ENCODE measurements at places on chromosomes 12 and 14. TPM values are rescaled to one million over a fixed set of nuclear protein-coding genes. Genes with fewer than 3 reads are reported as not detected.

DNA sequence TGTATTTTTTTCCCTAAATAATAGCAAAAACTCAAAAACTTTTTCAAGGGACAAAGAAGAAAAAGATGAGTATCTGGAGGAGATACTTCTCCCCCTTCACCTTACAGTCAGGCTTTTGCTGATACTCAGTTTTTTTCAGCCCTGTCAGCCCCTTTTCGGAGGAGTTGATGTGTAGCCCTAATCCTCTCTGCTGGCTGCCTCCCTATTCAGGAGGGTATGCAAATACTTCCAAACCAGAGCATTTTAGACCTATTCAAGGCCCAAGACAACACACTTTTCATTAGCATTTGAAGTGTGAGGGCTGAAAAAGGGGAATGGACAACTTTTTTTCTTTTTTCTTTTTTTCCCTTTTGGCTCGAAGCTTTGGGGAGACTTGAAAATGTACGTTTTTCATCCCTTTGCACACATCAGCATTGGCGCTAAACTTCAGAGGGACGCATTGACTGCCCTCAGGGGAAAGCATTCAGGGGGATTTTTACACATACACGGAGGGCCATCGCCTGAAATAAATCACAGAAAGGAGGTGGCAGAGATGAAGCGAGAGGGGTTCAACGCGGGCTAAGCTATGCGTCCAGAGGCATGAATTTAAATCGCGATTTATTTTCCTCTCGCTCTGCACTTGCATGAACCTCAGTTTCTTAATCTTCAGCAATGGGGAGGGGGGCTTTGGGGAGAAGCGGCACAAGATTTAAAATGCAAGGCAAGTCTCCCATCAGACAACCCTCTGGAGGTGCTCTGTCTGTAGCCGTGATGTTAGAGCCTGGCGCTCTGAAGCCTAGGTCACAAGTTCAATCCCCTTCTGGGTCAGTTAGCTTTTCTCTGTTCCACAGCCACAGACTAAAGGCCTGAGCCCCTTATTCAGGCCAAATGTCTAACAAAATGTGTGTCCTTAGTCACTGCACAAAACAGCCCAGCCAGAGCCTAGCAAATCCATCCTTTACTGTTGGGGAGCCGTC lies 86.3 kb downstream of the ASCL1 start:
- peak; percentile 82 for DNase-seq

DNA sequence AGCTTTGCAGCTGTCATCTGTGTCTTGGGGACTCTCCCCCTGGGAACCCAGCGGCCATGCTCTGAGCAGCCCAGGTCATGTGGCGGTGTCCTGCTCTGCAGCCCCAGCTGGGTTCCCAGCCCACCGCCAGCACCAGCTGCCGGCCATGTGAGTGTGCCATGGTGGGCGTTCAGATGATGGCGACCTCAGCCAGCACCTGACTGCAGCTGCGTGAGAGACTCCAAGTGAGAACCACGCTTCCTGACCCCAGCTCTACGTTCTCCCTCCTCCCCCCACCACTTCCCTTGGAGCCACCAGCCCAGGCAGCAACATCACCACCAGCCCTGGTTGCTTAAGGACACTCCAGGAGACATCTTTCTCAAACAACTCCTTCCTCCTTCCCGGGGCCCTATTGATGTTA lies 68.8 kb downstream of the SLC24A4 start:
- no peak for DNase-seq

- peak; percentile 77 for DNase-seq
These were observed 4.2 kb upstream of the BAZ2A start for GRCh38 chr12:56634242-56634836.

DNA sequence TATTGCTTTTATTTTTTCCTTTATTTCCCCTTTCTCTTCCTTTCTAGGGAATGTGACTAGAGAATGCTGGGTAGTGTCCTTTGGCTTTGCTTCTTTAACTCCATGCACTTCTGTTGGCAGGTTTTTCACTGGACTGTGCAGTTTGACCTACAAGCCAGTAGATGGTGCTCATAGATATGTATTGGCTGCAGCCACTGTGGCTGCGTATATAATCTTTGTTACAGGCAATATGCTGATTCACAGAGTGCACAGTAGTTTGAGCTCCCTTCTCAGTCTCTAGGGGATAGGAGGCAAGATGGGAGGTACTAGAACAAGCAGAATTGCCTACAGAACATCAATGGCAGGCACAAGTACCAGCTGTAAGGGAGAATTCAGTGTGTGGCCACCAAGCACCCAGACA lies 503.5 kb downstream of the LRFN5 start:
- peak; percentile 55 for DNase-seq

DNA sequence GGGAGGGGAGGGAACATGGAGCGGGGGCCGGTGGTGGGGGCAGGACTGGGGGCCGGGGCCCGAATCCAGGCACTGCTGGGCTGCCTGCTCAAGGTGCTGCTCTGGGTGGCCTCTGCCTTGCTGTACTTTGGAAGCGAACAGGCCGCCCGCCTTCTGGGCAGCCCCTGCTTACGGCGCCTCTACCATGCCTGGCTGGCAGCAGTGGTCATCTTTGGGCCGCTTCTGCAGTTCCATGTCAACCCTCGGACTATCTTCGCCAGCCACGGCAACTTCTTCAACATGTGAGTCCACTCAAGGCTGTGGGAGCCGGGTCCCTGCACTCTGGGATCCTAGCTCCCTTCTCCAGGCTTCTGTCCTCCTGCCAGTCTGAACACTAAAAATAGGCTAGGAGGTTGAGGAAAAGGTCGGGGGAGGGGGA lies 1.1 kb downstream of the FITM1 start:
- no peak for DNase-seq

GRCh38 chr14:38098074-38098836 lies 109.4 kb upstream of the SSTR1 start:
- DNase-seq, result no peak

DNA sequence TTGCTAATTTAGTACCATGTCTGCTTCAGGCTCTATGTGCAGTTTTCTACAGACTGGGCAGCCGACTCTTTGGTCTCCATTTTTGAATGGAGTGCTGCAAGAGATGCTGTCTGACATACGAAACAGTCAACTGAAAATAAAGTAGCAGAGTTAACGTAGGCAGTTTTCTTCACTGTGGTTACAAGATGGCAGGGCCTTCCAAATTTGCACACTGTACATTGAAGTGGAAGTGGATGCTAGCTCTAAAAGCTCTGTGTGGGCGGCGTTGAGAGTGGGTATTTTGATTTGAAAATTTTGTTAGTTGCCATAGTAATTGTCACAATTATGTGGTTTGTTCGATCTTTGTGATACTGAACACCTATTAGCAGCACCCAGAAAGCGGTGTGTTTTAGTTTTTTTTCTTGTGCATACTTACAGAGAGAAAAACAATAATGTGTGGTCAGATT lies 154.9 kb upstream of the ATP2B1 start:
- no peak for DNase-seq

DNA sequence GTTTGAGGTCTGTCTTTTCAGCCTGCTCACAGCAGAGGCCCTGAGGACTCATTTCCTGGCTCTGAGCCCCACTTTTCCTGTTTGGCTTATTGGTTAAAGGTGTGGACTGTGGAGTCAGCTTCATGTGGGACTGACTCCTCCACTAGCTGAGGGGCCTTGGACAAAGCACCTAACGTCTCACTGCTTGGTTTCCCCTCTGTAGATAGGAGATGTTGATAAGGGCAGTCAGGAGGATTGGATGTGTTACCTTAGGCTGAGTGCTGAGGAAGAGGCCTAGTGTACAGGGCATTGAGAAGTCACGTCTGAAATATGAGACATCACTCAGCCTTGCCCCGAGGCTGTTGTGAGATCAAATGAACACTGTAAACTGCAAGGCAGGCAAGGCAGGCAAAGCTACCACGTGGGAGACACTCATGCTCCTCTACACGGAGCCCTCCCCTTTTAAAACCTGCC lies 27.1 kb upstream of the TCL1A start:
- no peak for DNase-seq

- peak; percentile 91 for DNase-seq
These were observed at the start of gene GCH1 for GRCh38 chr14:54902521-54903420. GCH1 (minus strand) TSS chr14:54902826; CDS start chr14:54902663, 163 bp downstream.

DNA sequence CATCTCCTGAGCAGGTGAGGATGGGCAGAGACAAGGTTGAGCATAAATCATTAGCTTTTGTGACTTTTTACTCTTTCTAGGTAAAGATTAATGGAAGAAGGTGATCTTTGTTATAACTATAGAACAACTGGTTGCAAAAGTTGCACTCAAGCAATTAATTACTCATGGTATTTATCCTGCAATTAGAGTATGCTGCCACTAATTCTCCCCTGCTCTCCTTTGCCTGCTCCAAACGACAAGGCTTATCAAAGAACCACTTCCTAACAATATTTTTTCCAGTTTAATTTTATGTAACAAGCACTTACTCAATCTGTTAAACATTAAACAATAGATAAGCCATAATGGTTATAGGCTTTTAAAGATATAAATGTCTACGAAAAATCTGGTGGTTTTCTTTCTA lies 189.9 kb upstream of the PELI2 start:
- DNase-seq, result no peak

DNA sequence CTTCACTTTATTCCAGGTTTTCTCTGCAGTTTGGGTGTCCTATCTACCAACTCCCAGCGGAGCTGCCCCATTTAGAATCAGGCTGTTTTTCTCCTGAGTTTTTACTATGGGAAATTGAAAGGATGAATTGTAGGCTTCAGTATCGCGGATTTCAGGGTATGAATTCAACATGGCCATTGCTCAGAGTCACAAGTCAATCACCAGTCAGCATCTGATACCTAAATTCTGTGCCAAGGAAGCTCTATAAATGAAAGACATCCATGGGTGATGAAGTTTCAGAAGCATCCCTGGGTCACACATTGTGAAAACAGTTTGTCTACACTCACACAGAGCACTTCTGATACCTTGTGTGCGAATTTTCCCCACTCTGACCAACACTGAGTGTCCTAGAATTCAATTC lies 35.8 kb upstream of the YY1 start:
- no peak for DNase-seq

DNA sequence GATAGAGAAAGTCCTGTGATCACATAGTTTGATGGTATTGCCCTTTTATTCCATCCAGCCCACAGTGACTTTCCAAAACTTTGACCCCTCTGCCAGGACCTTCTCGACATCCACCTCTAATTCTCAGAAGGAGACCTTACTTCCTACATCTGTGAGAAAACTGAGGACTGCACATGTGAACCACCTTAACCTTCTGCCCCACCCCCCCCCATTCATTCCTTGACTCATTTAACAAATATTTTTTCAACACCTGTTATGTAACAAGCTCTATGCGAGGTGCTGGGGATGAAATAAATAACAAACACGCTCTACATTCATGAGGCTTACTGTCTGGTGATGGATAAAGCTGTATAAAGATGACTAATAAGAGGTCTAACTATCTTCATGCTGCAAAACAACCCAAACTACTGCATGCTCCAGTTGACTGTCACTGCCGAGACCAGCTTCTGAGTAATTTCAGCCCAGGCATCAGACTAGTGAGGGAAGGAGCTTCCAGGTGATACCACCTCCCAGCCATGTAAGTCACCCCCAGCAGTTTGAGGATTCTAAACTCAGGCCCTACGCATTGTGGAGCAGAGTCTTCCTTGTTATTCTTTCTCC lies 1.9 kb upstream of the HAL start:
- DNase-seq, result no peak

- no peak for DNase-seq
These were observed 107.0 kb downstream of the PTPRO start for GRCh38 chr12:15429262-15429661.

- DNase-seq, result no peak
These were observed 127.8 kb upstream of the PTPRQ start for GRCh38 chr12:80316222-80316621.

DNA sequence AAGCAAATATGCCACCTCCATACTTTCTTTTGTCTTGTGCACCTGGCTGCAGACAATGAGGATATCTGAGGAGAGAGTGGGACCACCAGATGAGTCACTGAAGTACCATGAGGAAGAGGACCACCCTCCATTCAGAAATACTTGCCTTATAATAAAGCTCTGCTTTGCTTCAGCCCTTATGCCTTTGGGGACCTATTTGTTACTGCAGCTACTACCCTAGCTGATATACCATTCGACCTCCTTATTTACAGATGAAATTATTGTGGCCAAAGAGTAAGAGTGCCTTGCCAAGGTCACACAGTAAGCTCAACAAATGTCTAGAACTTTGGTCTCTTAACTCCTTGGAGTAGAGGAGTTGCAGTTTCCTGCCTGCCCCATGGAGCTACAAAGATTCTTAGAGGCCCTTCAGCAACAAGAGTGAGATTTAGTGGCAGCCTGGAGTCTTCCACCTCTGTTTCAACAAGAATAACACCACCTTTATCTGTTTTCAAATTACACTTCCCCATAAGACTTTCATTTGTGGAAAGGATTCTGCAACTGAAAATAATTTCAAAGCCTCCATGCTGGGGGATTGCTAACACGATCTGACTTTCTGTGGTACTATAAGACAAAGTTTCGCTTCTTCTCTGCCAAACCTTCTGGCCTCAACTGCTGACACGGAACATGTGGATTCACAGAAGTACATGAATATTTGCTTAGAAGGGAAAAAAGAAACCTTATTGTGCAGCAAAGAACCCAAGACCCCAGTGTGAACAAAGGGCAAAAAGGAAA lies 3.6 kb downstream of the CMKLR1 start:
- no peak for DNase-seq

DNA sequence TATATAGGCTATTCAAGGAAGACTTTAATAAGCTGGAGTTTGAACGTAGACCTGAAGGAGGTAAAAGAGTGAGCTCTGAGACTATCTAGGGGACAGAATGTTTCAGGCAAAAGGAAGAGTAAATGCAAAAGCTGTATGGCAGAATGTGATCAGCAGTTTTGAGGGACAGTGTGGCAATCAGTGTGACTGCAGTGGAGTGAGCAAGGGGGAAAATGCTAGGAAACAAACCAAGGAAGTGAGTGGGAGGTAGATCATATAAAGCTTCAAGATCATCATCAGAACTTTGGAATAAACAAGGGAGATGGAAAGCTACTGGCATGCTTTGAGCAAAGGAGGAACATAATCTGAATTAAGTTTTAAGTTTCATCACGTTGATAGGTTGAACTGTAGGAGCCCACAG lies 67.5 kb upstream of the BTG1 start:
- no peak for DNase-seq

Gene DAD1
- total RNA-seq, result 166 TPM

Gene KLHL33
- 0.22 TPM for total RNA-seq

Gene KRT83
- not detected for total RNA-seq

Gene GPR162
- total RNA-seq, result 10.0 TPM

Gene ASCL1
- total RNA-seq, result not detected

Gene RABGGTA
- 7.1 TPM for total RNA-seq

Data from neural progenitor cell (in vitro differentiated cells).